Adrenal gland (tissue), 19 donors: ENCODE measurements at places on chromosomes 1 and 21. TPM values are rescaled to one million over a fixed set of nuclear protein-coding genes. Genes with fewer than 3 reads are reported as not detected.

DNA sequence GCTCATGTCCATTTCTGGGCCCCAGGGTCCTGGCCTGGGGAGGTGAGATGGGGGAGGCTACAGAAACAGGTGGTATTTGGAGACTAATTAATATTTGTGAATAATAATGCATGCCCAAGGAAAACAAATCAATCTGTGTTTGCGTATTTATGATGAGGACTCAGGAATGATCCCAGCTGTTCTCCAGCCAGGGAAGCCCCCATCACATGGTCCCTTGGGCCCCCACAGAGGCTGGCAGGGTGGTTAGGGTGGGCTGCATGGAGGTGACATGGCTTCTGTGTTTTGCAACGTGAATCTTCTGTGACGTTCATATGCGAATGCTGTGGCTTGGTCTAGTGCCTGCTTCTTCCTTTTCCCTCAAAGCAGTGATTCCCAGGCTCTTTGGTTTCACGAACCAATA lies 10.5 kb downstream of the PTPRF start:
- H3K27me3 ChIP-seq: no peaks in the 10 kb centered on the region
- peaks cover 4% of the 10 kb centered on the region for H3K4me1 ChIP-seq
- H3K4me3 ChIP-seq: no peak overlapping the region
- H3K36me3 ChIP-seq: no peaks in the 10 kb centered on the region

DNA sequence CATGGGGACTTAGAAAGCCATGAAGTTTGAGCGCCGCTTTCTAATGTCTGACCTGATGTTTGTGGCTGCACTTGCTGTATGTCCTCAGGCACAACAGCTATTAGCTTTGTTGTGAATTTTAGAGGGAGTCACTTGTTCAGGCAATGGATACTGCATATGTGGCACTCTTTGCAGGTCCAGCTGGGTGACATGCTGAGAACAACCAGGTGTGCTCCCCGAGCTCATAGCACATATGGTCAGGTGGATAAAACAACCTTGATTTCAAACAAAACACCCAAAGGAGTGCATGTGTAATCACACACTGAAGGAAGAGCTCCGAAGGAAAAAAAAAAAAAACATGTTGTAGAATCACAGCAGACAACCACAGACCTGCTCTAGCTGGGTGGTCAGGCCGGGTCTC lies 178.6 kb downstream of the BACH1 start:
- no peak overlapping the region for H3K27ac ChIP-seq
- H3K36me3 ChIP-seq: no peaks in the 10 kb centered on the region
- no peaks in the 10 kb centered on the region for H3K27me3 ChIP-seq
- no peak for DNase-seq
- H3K4me1 ChIP-seq: no peaks in the 10 kb centered on the region
- H3K4me3 ChIP-seq: no peak overlapping the region

DNA sequence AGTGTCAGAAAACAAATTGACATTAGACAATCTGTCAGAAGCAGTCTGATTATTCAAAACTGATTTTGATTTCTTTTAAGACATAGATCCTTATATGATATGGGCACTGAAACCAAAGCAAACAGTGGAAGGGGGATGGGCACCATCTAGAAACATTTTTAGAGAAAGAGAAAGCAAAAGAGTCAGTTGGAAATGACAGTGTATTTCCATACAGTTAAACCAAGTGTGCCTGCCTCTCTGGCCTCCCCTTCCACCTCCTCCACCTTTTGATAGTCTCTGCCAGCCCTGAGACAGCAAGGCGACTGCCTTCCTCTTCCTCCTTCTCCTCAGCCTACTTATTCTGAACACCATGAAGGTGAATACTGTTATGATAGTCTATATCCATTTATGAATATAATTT lies 949.7 kb downstream of the AMY1C start:
- no peak for DNase-seq
- no peaks in the 10 kb centered on the region for H3K36me3 ChIP-seq
- no peaks in the 10 kb centered on the region for H3K27me3 ChIP-seq
- no peak overlapping the region for H3K27ac ChIP-seq
- H3K4me3 ChIP-seq: no peak overlapping the region

DNA sequence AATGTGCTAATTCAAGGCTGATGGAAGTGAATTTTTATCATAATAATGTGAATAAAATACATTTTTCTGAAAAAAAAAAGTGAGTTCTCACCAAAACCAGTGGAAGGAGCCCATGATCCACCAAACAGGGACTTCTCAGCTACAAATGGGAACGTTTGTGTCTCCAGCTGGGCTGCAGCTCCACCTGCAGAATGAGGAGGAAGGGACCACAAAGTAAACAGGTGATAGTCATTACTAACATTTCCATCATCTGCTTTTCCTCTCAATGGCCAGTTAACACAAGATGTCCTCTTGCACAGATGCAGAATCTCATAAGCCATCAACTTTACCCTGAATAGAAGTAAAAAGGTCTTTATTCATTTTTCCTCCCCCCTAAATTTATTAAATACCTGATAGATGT lies 246.2 kb downstream of the MRPL39 start:
- H3K36me3 ChIP-seq: no peaks in the 10 kb centered on the region
- H3K27me3 ChIP-seq: no peaks in the 10 kb centered on the region
- H3K4me1 ChIP-seq: no peaks in the 10 kb centered on the region
- no peak overlapping the region for H3K27ac ChIP-seq
- DNase-seq: no peak

DNA sequence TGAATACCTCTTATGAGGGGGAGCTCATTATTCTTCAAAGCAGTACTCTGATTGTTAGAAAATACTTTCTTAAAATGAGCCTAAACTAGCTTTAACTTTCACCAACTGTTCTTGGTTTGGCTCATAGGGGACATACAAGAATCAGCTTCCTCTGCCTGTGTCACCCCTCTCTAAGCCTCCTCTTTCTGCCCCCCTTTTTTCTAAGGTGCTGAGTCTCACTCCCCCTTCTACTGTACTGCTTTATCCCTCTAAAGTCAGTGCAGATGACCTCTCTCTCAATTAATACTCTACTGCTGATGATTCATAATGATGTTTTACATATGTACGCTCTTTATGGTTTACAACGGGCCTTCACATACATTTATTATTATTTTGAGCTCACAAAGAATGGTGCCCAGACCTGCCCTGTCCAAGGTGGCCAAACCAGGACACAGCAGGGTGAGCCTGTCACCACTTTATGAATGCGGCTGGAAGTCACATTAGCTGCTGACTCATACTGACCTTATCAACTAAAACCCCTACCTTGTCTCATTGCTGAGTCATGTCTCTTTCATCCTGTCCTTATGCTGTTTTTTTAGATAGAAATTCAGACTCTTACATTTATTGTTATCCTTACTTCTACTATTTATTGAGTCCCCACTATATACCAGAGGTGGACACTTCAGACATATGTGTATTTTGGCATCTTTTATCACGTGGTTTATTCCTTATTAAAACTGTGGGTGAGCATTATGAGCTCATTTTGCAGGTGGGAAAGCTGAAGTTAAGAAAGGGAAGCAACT lies 126.9 kb downstream of the RNF220 start:
- H3K4me3 ChIP-seq: no peak overlapping the region
- H3K27ac ChIP-seq: no peak overlapping the region
- H3K4me1 ChIP-seq: no peaks in the 10 kb centered on the region

PCP4L1 gene
- not detected for total RNA-seq

- no peak for DNase-seq
- H3K27me3 ChIP-seq: no peaks in the 10 kb centered on the region
- no peak overlapping the region for H3K27ac ChIP-seq
- H3K4me1 ChIP-seq: peaks cover 4% of the 10 kb centered on the region
Observed at GRCh38 chr1:24759492-24759891, 14.2 kb downstream of the CLIC4 start.

DNA sequence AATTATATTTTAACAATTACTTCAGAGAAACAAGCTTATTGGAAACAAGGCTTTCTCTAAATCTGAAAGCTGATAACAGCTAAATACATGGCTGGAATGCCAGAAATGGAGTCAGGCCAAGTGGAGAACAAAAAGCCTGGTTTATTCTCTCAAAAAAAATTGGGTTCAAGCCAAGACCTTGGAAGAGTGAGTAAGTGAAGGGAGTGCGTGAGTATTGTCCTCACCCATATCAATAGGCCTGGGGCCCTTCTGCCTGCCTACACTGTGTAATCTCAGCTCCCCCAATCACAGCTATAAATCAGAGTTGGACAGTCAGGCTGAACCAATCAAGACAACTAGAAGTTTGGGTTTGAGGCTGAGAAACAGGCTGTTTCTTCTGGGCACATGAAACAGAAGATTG lies 7.4 kb downstream of the KYAT3 start:
- no peaks in the 10 kb centered on the region for H3K36me3 ChIP-seq
- H3K27ac ChIP-seq: peak overlapping the region; percentile 62
- peak; percentile 88 for DNase-seq

- no peaks in the 10 kb centered on the region for H3K36me3 ChIP-seq
- H3K27ac ChIP-seq: peak overlapping the region; percentile 91
- peaks cover 33% of the 10 kb centered on the region for H3K4me1 ChIP-seq
- H3K27me3 ChIP-seq: no peaks in the 10 kb centered on the region
- DNase-seq: no peak
- no peak overlapping the region for H3K4me3 ChIP-seq
Observed at GRCh38 chr1:9161963-9162362, 33.1 kb upstream of the GPR157 start.

DNA sequence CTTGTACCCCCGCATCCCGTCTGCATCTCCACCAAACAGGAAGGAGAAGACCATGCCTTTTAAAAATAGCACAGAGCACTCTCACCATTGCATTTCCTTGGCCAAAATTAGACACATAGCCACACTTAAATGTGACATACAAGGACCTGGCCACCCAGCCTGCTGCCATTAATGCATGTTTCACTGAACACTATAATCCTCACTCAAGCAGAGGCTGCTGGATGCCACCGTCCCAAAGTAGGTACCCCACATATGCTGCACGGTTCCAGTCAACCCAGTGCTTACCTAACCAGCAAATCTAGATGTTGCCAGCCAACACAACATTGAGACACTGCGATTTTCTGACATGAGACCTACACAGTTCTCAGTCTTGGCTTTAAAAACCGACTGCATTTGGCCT lies 107.7 kb downstream of the ADSS2 start:
- no peak overlapping the region for H3K27ac ChIP-seq
- no peaks in the 10 kb centered on the region for H3K4me1 ChIP-seq
- H3K36me3 ChIP-seq: no peaks in the 10 kb centered on the region
- DNase-seq: no peak
- H3K4me3 ChIP-seq: no peak overlapping the region

TAF12 gene
- 16.0 TPM for total RNA-seq

GRCh38 chr21:44255511-44255981 lies 6.2 kb downstream of the DNMT3L start:
- no peaks in the 10 kb centered on the region for H3K27me3 ChIP-seq
- DNase-seq: no peak
- no peak overlapping the region for H3K27ac ChIP-seq
- no peaks in the 10 kb centered on the region for H3K36me3 ChIP-seq

GRCh38 chr1:219927956-219928790 lies at the start of gene SLC30A10:
SLC30A10 (minus strand) TSS chr1:219928557; CDS start chr1:219928440, 117 bp downstream.
- no peak within 1 kb of the TSS for H3K27ac ChIP-seq
- no peak within 1 kb of the TSS for H3K4me3 ChIP-seq
- DNase-seq: no peak
- H3K36me3 ChIP-seq: no peaks in the 10 kb centered on the region
- peaks cover 9% of the 10 kb centered on the region for H3K27me3 ChIP-seq

C1orf226 gene
- 9.8 TPM for total RNA-seq

DNA sequence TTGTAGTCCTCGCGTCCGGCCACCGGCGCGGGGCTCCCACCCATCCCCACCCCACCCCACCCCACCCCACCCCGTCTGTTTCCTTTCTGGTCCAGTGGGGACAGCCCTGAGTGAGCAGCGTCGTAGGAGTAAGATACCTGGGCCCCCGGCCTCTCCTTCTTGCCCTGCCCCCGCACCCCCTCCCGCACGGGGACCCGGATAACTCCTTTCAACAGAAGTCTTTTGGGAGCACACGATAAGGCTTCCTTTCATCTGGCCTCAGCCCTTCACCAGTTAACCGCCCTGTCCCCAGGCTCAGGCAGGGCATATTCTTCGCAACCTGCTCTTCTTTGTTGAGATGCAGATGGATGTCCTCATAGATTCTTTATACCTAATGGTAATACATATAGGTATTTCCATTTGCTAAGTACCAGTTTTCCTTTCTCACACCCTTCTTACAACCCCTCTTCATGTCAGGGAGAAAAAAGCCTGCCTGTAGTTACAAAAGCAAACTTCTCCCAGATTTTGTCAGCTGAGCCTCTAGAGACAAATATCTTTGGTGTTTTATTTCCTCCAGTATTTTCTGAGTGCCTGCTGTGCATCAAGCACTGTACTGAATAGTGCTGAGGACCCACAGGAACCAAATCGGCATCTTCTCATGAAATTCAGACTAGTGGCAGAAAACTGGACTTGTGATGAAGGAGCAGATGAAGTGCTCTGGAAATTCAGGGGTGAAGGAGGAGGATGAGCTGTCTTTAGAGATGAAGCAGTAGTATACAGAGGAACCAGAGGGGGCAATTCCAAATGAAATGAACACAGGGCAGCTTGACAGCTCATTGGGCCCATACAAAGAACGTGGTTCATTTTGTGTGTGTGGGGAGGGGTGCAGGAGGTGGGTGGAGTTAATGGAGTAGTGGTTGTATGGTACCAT lies 33.6 kb downstream of the SLC2A1 start:
- peak overlapping the region; percentile 87 for H3K27ac ChIP-seq
- H3K4me3 ChIP-seq: no peak overlapping the region
- DNase-seq: no peak
- peaks cover 11% of the 10 kb centered on the region for H3K4me1 ChIP-seq
- no peaks in the 10 kb centered on the region for H3K27me3 ChIP-seq

DNA sequence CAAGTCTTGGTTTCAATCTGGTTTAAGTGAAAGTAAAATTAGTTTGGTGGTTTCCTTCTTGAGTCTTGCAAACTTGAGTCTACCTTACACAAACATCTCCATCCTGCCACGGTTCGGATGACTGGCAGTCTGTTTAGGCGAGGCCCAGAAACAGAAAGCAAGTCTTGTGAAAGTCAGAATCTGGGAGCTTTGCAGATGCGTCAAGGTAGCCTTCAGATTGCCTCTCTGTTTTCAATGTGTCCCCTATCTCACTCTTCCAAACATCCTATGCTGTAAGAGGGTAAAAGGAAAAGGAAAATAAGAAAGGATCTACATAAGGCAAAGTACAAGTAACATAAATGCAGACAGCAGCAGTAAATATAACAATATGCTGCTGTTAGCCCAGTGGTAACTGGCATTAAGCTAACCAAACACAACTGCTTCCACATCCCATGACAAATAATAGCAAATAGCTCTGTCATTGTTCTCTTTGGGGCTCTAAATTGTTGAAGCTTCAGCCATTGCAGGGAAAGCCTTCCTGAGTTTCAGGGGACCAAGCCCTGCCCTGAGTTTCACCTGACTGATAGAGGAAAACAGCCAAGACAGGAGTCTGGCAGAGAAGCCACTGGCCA lies 26.2 kb upstream of the C1orf105 start:
- no peaks in the 10 kb centered on the region for H3K36me3 ChIP-seq
- no peak for DNase-seq
- peaks cover 11% of the 10 kb centered on the region for H3K4me1 ChIP-seq
- no peak overlapping the region for H3K4me3 ChIP-seq

GRCh38 chr1:58095183-58095582 lies 451.3 kb downstream of the OMA1 start:
- no peaks in the 10 kb centered on the region for H3K4me1 ChIP-seq
- no peak overlapping the region for H3K4me3 ChIP-seq
- no peak for DNase-seq
- H3K27ac ChIP-seq: no peak overlapping the region
